ENCODE measurements at places on chromosomes 3 and 15.

- DNase-seq, result no peak
Measured at GRCh38 chr3:125434582-125435011, 59.5 kb upstream of the ZNF148 start.

- no peak for DNase-seq
Measured at GRCh38 chr15:79179108-79179561, 88.6 kb upstream of the RASGRF1 start.

DNA sequence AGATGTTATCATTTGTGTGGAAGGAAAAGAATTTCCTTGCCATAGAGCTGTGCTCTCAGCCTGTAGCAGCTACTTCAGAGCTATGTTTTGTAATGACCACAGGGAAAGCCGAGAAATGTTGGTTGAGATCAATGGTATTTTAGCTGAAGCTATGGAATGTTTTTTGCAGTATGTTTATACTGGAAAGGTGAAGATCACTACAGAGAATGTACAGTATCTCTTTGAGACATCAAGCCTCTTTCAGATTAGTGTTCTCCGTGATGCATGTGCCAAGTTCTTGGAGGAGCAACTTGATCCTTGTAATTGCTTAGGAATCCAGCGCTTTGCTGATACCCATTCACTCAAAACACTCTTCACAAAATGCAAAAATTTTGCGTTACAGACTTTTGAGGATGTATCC lies 15.1 kb downstream of the KLHL24 start:
- DNase-seq, result no peak

DNA sequence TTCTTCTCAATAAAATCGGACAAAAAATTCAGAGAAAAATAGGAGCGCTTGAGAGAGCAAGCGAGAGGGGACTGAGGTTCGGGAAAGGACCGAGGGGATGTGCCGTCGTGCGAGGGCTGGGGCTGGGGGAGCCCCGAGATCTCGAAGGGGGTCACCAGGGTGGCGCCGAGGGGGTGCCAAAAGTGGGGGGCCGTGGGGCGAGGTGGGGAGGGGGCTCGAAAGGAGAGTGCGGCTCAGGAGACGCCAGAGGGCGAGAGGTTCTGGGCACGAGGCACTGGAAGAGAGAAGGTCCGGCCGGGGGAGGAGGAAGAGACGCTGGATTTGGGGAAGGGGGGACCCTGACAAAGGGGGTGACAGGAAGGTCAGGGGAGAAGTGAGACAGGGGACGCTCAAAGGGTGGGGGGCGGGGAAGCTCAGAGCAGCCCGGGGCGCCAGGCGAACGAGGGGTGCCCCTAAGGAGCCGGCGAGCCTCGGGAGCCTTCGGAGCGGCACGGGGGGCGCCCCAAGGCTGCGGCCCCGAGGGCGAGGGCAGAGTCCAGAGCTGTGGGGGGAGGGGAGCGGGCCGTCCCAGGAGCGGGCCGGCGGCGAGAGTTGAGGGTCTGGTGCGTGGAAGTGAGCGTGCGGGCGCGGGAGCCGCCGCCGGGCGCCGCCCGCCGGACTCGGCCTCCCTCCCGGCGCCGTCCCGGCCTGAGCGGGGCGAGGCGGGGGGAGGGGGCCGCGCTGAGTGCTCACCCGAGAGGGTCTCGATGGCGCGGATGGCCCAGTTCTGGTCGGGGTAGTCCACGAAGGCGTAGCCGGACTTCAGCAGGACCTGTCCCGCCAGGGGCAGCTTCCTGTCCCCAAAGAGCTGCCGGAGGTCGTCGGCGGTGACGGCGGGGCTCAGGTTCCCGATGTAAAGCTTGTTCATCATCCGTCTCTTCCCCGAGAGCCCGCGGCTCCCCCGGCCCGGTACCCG lies 514 bp downstream of the IGF2BP2 start:
- no peak for DNase-seq

GRCh38 chr3:195563317-195563716 lies 20.2 kb upstream of the PPP1R2 start:
- no peak for DNase-seq

DNA sequence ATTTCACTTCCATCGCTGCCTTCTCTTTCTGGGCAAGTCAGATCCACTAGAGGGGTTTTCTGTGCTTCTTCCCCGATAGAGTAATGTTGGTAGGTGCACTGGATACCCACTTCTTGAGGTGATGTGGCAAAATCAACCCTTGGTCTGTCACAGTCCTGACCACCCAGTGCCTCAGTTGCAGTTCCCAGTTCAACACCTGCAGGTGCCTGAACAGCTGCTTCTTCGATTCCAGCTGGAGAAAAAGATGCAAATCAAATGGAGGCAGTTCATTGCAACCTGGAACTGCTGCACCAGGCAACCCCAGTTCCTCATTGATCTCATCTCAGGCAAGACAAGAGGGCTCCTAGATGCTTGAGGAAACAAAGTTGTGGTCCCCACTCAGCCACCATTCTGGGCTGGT lies 186.6 kb downstream of the UBE2E2 start:
- DNase-seq, result no peak

DNA sequence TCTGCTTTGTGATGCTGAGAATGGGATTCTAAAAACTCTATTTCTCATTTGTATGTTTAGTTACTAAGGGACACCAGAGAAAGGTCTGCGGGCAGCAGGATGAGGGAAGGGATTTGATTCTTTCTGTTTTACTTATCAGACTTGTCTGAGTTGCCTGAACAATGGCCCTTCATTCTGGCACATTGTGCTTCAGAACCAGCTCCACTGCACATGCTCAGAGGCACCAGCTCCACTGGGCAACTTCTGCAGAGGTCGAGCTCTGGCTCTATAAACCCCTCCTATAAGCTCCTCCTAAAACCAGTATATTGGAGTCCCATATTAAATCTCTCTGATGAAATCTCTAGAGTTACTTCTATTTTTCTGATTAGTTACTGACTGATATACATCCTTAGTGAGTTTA lies 453.2 kb upstream of the CDIN1 start:
- no peak for DNase-seq

DNA sequence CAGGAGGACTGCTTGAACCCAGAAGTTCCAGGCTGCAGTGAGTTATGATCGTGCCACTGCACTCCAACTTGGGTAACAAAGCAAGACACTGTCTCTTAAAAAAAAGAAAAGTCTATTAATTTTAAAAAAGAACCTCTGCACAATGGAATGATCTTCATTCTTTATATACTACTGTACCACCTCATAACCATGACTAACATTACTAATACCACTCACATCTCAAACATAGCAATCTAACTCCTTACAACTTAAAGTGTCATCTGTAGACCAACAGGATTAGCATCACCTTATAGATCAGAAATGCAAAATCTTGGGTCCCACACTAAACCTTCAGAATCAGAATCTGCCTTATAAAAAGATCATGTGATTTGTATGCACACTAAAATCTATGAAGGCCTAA lies 48.8 kb upstream of the MAP4 start:
- no peak for DNase-seq

DNA sequence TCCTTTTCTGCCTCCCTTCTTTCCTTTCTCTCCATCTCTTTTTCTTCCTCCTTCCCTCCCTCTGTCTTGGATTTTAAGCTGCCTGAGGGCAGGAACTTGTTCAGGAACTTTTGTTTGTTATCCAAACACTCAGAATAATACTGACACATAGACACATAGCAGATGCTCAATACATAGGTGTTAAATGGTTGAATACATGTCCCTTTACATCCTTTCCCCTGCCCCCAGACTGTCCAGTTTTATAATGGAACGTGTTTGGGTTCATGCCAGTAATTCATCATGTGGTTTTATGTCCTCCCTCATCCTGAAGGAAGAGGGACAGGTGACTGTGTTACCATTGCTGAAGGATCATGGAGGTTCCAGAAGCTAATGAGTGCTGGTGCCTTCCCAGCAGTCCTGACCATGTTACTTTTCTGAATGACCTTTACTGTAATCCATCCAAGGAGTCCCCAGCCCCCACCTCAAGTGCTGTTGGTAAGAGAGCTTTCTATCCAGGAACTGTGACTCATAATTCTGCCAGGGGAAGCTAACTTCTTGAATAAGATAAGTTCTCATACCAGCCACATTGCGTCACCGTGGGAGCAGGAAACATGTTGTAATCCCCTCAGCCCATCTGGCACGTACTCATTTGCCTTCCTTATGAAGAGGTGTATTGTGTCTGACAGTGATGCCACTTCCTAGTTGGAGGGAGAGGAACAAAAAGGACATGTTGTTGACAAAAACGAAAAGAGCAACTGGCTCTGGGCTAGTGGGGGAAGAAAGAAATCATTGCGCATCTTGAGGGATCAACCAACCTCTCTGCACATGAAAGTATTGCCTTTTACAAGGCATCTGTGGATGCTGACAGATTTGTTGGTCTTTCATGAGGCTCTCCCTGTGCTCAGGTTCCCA lies 52.4 kb downstream of the IL1RAP start:
- DNase-seq, result peak; percentile 98

GRCh38 chr3:42979044-42979972 lies at the start of gene GASK1A:
TSS of gene GASK1A (plus strand) at chr3:42979311. CDS start at chr3:42979643, 332 bp downstream.
- no peak for DNase-seq

DNA sequence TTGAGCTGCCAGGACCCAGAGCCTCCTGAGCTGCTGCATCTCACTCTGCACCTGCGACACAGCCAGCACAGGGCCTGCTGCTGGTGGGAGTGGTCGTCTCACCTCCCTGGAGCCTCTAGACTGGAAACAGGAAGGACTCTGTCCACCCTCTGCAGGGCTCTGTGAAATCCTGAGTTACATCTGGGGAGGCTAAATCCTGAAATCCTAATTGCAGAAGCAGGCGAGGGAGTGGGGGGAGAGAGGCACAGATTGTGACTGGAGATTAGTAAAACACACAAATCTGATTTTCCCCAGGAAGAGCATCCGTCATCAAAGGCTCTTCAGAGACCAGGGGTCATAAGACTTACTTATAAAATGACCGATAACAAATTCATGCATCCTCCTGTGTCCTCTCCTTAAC lies 31.6 kb upstream of the GABRG3 start:
- no peak for DNase-seq

DNA sequence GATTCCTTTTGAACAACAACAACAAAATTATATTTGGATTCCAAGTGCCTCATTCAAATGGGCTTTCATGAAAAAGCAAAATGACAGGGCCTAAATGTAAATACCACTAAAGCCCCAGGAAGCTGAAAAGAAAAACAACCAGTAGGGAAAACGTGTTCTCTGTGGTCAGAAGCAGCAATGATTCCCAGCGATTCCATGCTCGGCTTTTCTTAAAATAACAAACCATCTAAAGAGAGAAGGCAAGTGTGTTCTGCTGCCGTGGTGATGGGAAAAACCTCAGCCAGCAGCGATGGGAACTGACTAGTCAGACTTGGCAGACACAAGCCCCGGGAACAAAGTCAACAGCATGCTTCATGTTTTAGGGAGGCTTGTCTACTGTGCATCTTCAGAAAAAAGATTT lies 153.6 kb downstream of the TNIK start:
- peak; percentile 93 for DNase-seq

- DNase-seq, result no peak
Measured at GRCh38 chr15:90049666-90050604, 48.8 kb downstream of the ZNF710 start.

- DNase-seq, result no peak
Measured at GRCh38 chr3:49134471-49135265, 1.8 kb upstream of the LAMB2 start.
